NCI-H2171 (cell line): ENCODE measurements at places on chromosomes 1 and 21.

GRCh38 chr1:4880626-4881025 lies 226.2 kb downstream of the AJAP1 start:
- no peak for DNase-seq

DNA sequence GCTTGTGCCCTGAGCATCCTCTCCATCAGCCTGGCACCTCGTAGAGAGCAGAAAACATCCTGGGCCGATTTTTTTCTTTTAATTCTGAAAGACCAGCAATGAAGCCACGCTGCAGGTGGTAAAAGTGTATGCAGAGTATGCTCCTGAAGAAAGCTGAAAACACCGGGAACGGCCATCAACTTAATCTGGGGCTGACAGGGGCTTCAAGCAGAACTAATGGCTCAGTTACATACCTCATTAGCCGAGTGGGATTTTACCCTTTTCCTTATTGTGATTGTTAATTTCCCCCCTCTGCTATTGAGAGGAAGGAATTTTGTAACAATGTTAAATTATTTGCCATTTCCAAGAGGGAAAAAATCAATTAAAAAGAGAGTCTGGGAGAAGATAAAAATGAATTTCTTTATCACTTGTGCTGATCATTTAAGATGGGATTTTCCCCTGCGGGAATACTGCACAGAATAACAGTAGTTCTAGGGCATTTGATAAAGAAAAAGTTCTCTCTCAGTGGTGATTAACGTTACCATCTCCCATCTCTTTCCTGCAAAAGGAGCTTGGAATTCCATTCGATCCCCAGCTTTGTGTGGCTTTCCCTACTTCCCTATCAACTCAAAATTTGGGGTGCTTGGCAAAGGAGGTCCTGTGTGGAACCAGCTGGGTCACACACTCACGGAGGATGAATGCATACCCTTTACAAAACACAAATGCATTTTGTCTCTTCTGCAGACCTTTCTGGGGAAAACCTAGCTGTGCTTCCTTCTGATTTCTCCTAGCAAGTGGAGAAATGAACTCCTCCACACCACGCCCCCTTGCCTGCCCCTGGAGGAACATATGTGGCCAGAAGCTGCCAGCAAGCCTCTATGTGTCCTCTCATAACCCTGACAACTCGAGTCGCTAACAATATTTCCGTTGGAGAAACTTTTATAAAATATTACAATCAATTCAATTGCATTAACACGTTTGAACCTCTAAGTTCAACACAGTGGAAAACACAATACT lies 70.9 kb downstream of the RRAGC start:
- DNase-seq, result no peak

GRCh38 chr1:155037043-155037442 lies 3.4 kb downstream of the DCST1 start:
- no peak for DNase-seq

GRCh38 chr1:110060034-110060661 lies 10.3 kb downstream of the ALX3 start:
- no peak for DNase-seq

GRCh38 chr1:93839753-93840152 lies 39.3 kb downstream of the DNTTIP2 start:
- no peak for DNase-seq

DNA sequence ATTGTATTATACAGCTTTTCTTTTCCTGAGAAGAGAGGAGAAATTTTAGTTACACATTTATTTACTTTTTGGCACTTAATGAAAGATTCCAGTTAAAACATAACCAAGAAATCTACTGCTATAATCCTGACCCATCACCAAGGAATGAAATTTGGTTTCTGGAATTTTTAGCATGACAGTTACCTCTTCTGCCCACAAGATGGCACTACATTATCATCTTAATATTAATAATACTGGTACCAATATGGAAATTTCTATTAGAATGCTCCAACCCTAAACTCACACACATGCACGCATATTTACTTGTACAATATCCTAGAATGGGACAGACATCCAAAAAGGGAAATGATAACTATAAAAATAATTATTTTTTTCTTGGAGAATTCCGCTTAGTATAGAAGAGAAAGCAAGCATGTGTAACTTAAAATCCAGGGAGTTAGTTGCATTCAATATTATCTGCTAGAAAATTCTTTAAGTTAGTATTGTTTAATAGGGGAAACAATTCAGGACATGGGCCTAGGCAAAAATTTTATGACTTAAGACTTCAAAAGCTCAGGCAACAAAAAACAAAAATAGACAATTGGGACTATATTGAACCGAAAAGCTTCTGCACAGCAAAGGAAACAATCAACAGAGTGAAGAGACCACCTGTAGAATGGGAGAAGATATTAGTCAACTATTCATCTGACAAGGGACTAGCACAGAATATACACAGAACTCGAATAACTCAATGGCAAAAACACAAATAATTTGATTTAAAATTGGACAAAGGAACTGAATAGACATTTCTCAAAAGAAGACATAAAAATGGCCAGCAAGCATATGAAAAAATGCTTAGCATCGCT lies 37.4 kb downstream of the MAP3K21 start:
- peak; percentile 10 for DNase-seq

DNA sequence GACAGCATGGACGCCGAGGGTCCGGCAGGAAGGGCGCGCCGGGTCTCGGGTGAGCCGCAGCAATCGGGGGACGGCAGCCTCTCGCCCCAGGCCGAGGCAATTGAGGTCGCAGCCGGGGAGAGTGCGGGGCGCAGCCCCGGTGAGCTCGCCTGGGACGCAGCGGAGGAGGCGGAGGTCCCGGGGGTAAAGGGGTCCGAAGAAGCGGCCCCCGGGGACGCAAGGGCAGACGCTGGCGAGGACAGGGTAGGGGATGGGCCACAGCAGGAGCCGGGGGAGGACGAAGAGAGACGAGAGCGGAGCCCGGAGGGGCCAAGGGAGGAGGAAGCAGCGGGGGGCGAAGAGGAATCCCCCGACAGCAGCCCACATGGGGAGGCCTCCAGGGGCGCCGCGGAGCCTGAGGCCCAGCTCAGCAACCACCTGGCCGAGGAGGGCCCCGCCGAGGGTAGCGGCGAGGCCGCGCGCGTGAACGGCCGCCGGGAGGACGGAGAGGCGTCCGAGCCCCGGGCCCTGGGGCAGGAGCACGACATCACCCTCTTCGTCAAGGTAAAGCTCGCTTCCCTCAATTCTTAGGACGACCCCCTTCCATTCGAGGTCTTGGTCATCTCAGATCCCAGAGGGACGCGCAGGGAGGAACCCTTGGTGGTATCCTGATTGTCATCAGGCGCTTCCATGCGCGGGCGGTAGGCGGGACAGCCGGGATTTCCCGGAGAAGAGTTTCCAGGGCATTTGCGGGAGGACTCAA lies 1.6 kb downstream of the CLIC6 start:
- DNase-seq, result no peak

DNA sequence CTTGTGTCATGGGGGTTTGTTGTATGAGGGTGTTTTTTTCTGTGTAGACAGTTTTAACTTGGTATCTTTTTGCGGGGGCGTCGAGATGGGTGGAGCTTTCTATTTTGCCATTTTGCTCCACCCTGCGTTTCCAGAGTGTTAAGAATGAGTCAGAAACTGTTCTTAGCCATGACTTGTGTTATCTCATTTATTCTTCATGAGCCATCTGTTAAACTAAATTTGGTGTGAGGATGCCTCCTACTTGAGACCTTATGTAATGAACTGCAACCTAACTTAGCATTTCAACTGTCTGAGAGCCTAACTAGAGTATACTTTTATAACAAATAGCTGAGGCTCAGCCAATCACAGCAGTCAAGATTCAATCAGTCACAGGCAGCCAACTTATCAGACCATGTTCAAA lies 1873.5 kb downstream of the NCAM2 start:
- no peak for DNase-seq

DNA sequence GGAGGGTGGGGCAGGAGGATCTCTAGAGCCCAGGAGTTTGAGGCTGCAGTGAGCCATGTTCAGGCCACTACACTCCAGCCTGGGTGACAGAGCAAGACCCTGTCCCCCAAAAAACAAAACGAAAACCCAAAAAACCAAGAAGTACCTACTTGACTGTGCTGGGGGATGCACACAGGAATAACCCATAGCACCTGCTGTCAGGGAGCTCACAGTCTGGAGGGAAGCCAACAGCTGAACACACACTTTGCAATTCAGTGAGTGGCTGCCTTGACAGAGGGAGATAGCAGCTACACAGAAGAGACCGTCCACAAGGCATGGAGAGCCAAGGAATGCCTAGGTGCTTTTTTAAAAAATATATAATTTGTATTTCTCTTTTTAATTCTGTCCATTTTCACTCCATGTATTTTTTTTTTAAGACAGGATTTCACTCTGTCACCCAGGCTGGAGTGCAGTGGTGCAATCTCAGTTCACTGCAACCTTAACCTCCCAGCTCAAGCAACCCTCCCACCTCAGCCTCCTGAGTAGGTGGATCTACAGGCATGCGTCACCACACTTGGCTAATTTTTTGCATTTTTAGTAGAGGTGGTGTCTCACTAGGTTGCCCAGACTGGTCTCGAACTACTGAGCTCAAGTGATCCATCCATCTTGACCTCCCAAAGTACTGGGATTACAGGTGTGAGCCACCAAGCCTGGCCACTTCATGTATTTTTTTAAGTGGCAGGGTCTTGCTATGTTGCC lies 68.7 kb downstream of the NID1 start:
- peak; percentile 12 for DNase-seq

GRCh38 chr1:217599154-217599553 lies 31.7 kb downstream of the GPATCH2 start:
- no peak for DNase-seq

- no peak for DNase-seq
These were observed 8.8 kb upstream of the CLCA4 start for GRCh38 chr1:86537928-86538695.

- DNase-seq, result no peak
These were observed 458.3 kb upstream of the BRINP3 start for GRCh38 chr1:190935925-190936324.

DNA sequence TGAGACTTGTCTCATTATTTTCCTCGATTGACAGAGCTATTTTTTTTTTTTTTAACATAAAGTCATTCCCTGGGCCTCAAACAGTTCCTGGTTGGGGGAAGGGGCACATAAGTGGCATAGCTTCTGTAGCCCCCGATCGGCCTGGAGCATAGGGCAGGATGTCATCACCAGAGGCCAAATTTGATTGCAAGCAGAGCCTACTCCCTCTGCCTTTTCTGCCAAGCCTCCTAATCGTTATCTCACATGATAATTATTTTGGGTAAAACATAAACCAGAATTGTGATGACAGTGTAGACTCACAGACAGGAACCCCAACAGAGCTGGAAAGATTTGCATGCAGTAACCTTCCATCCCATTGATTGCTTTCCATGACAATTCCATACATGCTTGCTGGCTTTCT lies 404.8 kb downstream of the PCP4 start:
- no peak for DNase-seq

- peak; percentile 92 for DNase-seq
These were observed 438.5 kb upstream of the PLXNA2 start for GRCh38 chr1:208682664-208683013.

GRCh38 chr1:92577261-92577895 lies 90.7 kb upstream of the GFI1 start:
- no peak for DNase-seq

- peak; percentile 35 for DNase-seq
These were observed 2.7 kb upstream of the RAD54L start for GRCh38 chr1:46244656-46245371.

GRCh38 chr1:203186446-203187303 lies at the start of gene CHI3L1:
Gene CHI3L1, minus strand, starts transcription at chr1:203186704. Its CDS starts 81 bp downstream, at chr1:203186623.
- DNase-seq, result no peak

DNA sequence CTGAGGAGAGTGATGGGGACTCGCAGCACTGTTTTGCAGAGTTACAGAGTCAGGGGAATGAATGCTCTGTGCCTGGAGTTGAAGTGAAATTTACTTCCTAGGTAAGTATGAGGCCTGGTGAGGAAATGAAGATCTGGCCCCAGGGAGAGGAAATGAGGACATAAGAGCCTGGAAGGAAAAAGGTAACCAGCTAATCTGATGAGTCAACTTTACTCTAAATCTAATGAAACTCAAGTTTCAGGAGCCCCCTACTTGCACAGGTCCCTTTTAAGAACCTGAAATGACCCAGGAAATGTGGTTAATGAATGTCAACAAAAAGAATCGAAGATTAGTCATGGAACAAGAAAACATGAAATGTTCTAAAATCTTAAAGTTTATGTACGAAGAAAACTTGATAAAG lies 599.0 kb downstream of the AGBL4 start:
- no peak for DNase-seq

GRCh38 chr1:71641903-71642302 lies 561.1 kb upstream of the ZRANB2 start:
- no peak for DNase-seq

DNA sequence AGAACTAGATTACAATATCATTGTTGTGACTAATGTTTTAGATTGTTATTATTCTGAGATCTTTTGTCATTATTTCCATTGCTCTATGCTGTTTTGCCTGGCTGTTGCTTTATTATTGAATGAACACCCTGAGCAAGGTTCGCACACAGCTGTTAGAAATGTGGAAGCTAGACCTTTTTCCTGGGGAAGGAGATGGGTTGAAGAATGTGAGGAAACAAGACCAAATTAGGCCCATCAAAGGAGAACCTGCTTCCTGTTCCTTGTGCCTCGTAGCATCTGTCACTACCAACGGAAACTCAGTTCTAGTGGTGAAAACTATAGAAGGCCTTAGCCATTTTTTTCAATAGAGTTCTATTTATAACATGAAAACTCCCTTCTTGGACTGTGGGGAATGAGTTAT lies 68.7 kb downstream of the RGL1 start:
- DNase-seq, result no peak

GRCh38 chr1:48540587-48540986 lies 68.6 kb upstream of the SPATA6 start:
- DNase-seq, result no peak

GRCh38 chr21:34695434-34695833 lies 26.6 kb downstream of the CLIC6 start:
- DNase-seq, result no peak

GRCh38 chr1:70864302-70864701 lies 183.3 kb downstream of the PTGER3 start:
- no peak for DNase-seq

DNA sequence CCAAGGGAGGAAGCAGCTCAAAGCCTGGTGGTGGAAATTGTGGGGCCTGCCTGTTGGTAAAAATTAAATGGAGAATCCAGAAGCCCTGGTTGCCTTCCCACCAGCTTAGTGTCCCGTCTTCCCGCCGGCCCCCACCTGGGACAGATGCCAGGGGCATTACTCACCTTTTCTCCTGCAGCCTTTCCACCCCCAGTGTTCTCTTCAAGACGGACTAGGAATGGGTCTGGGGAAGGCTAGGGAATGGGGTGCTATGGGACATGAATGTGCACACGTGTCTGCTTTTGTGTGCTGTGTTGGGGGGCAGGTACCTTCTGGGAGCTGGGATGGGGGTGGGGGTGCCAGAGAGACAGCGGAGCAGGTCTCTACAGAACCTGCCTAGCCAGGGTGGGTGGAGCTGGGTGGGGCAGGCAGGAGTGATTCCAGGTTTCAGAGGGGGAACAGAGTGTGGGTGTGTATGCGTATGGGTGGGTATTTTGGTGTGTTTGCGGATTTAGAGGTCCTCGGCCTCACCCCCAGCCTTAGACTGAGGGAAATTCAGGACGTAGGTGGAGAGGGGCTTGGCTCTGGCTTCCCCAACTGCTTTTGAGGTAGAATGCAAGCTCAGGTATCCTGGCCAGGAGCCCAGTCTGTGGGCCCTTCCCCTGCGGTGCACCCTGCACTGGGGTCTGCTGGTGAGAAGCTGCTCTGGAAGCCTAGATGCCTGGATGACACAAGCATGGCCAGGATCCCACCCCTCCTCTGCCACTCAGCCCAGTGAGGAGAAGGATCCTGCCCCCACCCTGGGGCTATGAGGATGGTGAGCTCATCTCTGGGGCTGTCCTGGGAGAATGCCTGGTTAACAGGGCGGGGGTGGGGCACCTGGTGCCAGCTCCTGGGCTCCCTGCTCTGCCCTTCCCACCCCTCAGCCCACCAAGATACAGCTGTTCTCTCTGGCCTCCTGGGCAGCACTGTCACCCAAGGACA lies 7.8 kb downstream of the VANGL2 start:
- no peak for DNase-seq

- no peak for DNase-seq
These were observed 60.7 kb upstream of the PAX7 start for GRCh38 chr1:18569811-18570545.
